Stimulated activated CD8-positive, alpha-beta memory T cell treated with anti-CD3 and anti-CD28 coated beads, Interleukin-7, amount 100 ng/mL, for 24 hours (primary cell): ENCODE measurements at places on chromosomes 12 and 14.
A peak's percentile ranks its signal among the peaks of the same experiment; 100 is the strongest.

DNA sequence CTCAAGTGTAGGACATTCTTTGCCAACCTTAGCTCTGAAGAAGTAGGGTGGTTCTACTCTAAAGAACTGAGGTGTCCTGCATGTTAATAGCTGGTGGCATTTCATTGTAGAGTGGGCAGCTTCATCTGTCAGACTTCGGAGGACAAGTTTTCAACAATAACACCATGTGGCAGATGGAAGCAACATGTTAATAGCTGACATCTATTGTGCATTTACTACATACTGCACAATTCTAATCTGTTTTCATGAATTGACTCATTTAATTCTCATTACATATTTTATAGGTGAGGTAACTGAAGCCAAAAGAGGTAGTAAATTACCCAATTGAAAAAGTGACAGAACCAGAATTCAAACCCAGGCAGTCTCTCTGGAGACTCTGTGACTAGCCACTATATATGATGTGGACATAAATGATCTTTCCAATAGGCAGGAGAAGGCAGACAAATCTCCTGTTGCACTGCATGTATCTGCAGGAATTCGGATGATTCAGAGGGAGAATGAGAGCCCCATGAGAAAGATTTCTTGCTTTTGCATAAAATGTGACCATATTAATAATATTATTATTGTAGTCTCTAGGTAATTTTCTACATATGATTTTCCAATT lies 137.2 kb upstream of the E2F7 start:
- DNase-seq: no peak

GRCh38 chr12:121803861-121804416 lies at the start of gene SETD1B:
SETD1B (plus strand) TSS chr12:121804009; CDS start chr12:121804738, 729 bp downstream.
- no peak for DNase-seq

GRCh38 chr12:26523708-26524150 lies 309.3 kb downstream of the ITPR2 start:
- no peak for DNase-seq

DNA sequence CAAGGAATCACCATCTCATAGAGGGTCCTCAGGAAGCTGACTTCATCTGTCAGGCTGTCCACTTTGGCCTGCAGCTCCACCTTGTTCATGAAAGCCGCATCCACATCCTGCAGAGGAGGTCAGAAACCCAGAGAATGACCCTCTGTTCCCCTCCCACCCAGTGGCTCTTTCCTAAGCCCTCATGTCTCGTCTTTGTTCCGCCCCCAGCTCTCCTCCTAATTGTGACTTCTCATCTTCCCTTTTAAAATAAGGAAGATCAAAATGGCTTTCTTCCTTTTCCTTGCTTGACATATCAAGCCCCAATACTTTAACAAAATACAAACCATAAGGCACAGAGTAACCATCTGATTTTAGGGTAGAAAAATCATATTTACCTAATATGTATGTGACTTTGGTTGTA lies 4.4 kb downstream of the KRT76 start:
- DNase-seq: no peak

GRCh38 chr12:19227190-19227879 lies 97.8 kb downstream of the PLEKHA5 start:
- no peak for DNase-seq

GRCh38 chr12:80056232-80056631 lies 43.1 kb upstream of the OTOGL start:
- no peak for DNase-seq

GRCh38 chr14:99968941-99969340 lies 96.3 kb upstream of the EVL start:
- DNase-seq: no peak

DNA sequence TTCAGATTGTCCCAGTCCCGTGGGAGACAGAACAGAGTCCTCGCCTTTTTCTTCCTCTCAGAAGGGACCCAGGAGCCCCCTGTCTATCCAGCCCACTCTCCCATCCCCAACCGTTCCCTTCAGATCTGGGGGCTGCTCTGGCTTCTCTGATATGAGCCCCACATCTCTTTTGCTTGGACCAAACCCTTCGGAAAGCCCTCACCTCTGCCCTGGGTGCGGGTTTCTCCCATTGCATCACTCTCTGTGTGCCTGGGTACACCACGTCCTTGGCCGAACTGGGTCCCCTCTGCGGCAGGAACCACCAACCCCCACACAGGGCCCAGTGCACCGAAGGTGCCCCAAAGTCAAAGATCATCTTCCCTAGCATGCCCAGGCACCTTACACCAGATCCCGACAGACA lies 87.8 kb downstream of the DICER1 start:
- no peak for DNase-seq

DNA sequence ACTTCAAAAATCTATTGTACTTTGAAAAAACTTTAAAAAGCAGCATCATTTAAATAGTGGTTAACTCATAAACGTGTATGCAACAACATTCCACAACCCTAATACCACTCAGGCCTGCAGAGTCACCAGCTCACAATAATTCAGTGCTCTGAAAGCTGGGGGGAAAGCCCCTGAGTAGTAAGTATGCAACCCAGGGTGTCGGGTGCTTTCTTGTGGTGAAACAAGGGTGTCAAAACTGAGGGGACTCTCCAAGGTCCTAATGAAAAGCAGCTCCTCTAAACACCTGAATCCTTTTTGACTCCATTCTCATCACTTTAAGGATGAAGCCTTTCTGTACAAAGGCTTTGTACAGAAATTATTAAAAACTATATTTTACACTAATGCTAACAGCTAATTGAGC lies 33.7 kb downstream of the FGFR1OP2 start:
- peak; percentile 11 for DNase-seq

- DNase-seq: no peak
Measured at GRCh38 chr14:76830556-76830955, 4.3 kb downstream of the LRRC74A start.

- DNase-seq: no peak
Measured at GRCh38 chr14:63616015-63616414, 25.7 kb downstream of the WDR89 start.

GRCh38 chr14:101775826-101776225 lies 14.3 kb downstream of the PPP2R5C start:
- DNase-seq: no peak

GRCh38 chr12:98656289-98657101 lies 11.4 kb downstream of the APAF1 start:
- DNase-seq: no peak

GRCh38 chr14:103099081-103099732 lies 4.7 kb downstream of the EXOC3L4 start:
- DNase-seq: no peak

DNA sequence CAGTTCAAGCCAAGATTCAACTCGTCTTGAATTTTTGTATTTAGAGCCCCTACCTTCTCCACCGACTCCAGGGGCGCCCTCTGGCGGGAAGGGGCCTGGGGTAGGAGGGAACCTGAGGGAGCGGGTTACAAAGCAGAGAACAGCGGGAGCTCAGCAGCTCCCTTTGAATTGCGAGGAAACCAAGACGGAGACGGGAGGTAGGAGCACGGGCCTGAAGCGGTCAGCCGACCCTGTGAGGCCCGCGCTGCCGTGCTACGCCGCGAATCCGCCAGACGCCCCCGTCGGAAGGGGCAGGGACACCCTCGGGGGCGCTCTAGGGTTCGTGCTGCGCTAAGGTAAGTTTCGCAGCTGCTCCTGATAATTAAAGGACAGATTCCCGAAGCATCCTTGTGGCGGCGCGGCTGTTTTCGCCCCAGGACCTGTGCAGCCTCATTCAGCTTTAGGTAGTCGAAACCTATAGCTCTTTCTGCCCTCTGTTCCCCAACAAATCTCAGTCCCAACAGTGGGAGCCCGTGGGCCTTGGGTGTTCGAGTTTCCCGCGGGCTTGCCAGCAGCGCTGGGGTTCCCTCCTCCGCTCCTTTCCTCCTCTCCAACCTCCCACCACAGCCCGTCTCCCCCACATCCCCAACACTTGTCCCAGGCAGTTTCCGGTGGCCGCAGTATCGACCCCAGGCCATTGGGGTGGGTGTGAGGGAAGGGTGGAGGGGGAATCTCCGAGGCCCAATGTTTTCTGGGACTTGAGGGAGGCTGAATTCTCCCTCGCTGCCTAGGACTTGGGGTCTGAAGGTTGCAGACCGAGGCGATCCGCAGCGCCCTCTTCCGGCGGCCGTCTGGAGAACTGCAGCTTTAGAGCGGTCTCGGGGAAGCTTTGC lies 5.1 kb upstream of the NKX2-1 start:
- no peak for DNase-seq

- DNase-seq: no peak
Measured at GRCh38 chr14:22263961-22264360, 325.1 kb downstream of the DAD1 start.

GRCh38 chr14:22384167-22384549 lies 204.9 kb downstream of the DAD1 start:
- no peak for DNase-seq

GRCh38 chr14:71574976-71575375 lies 357.3 kb upstream of the RGS6 start:
- DNase-seq: no peak

DNA sequence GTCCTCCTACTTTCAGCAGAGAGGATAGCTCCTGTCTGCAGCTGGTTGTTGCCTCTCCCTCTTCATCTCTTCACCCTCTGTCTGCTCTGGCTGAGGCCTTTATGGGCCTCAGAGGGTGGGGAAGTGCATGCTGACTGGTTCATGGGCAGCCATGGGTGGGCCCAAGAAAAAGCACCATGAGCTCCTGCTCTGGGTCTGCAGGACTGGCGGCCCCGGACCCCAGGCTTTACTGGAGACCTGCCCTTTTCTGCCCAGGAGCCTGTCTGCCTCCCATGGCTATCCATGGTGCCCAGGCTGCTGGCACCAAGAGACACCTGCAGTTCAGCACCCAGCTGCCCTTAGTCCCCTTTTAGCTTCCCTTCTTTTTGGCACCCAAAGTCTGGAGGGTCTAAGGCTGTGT lies 137.1 kb downstream of the PTPRR start:
- DNase-seq: no peak

DNA sequence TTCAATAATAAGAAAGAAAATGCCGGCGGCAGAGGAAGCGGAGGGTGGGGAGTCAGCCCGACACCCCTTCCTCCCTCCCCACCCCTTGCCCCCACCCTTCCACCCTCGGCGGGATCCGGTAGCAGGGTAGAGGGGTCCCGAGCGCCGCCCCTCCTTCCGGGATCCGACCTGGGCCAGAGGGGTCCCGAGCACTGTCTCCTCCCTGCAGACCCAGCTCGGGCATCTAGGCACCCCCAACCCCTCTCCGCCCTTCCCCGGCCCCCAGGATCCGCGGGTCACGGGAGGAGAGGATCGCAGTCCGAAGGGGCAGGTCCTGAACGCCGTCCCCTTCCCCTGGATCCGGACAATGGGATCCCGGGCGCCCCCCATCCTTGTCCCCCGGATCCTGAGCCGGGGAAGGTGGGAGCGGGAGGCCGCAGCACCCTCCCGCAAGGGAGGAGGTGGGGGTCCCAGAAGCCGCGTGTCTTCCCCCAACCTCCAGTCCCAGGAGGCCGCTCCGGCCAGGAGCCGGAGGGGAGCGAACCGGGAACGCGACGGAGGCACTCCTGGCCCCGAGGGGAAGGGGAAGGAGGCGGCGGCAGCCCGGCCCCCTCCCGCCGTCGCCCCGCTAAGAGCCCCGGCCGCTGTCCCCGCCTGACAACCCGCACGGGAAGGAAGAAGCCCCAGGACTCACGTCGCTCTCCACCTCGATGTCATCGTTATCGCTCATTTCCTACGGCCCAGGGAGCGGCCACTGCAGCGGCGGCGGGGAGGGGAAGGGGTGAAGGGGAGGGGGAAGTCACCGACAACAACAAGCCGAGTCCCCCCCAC lies 481 bp downstream of the MAX start:
- peak; percentile 18 for DNase-seq

DNA sequence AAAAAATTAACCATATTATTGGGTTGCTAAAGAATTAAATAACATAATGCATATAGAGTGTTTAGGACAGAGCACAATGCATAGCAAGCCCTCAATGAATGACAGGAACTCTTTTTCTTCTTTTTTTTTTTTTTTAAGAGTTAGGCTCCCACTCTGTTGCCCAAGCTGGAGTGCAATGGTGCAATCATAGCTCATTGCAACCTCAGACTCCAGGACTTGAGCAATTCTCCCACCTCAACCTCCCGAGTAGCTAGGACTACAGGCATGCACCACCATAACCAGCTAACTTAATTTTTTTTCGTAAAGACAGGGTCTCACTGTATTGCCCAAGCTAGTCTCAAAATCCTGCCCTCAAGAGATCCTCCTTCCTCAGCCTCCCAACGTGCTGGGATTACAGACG lies 20.5 kb upstream of the MTERF2 start:
- no peak for DNase-seq

DNA sequence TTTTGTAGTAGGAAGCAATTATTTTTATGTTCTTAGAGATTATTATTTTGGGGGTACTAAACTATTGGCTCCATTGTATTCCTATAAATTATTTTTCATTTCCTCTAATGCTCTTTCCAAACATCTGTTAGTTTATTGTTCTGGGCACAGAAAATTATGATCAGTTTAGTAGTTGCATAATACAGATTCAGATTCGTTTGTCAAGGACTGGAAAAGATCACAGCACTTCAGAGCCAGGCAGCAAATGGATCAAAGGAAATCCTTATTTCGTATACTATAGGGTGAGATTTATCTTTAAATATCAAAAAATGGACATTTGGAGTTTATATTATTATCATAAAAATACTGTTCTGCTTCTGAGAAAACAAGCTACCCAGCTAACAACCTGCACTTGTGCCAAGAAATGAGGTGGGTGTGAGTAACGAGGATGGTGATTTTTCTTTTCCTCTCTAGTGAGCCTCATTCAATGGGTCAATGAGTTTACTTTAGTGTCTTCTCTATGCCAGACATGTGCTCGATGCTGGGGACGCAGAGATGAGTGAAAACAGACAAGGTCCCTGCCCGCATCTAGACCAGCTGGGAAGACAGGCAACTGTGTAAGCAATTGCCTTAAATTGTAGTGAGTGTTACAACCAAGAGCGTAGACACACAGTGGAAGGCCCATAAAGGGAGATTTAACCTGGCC lies 208.6 kb upstream of the PLXNC1 start:
- no peak for DNase-seq

GRCh38 chr14:49688701-49689030 lies 652 bp upstream of the POLE2 start:
- no peak for DNase-seq

- no peak for DNase-seq
Measured at GRCh38 chr14:61296719-61297502, 15.8 kb upstream of the TMEM30B start.

- DNase-seq: no peak
Measured at GRCh38 chr14:92794547-92794941, 439 bp downstream of the GOLGA5 start.

- no peak for DNase-seq
Measured at GRCh38 chr12:119171691-119172425, 6.9 kb upstream of the HSPB8 start.

- DNase-seq: no peak
Measured at GRCh38 chr12:65367396-65367795, 88.9 kb downstream of the MSRB3 start.
